ENCODE measurements at places on chromosomes 3 and 15.

DNA sequence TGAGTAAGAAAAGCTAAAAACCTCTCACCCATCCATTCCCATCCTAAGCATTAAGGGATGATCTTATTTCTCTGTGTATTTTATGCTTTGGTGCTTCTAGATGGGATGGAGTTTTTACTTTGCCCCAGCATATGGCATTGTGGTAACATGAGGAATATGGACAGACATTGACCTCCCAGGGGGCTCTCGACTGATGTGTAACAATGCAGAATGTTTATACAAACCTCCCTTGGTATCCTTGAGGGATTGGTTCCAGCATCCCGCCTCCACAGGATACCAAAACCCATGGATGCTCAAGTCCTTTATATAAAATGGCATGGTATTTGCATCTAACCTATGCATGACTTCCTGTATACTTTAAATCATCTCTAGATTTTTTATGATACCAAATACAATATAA lies 21.6 kb downstream of the PDIA5 start:
- DNase-seq = no peak

DNA sequence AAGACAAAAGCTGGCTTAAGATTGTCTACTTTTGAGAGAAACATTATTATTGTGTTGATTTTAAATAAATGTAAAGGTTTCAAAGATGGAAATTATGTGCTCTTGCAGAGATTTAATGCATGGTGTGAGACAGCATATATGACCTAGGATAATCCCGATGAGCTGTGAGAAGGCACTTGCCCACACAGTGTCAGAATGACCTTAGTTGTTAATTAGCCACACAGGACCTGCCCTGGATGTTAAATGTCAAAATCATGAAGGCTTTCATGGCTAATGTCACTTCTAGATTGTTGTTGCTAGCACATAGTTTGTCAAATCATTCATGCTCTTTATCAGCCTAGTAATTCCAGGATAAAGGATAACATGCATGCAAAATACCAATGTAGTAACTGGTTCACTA lies 135.3 kb upstream of the GAP43 start:
- DNase-seq = no peak

DNA sequence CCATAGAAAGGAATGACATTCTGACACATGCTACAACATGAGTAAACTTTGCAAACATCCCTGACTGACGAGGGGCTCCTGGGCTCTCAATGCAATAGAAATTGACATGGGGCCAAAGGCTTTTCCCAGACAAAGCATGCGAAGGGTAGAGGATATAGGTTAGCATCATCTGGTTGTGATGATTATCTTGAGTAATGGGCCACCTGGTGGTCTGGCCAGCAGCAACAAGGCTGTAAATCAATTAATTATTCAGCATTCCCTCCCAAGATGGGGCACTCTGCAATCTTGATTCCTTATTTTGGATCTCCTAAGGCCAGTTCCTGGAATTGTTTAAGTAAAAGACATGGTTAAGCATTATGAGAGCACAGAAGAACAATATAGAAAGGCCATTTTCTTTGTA lies 99.2 kb downstream of the AGBL1 start:
- no peak for DNase-seq

GRCh38 chr15:101087172-101087769 lies 164.6 kb downstream of the CHSY1 start:
- no peak for DNase-seq

- no peak for DNase-seq
Observed at GRCh38 chr3:20108869-20109268, 68.6 kb downstream of the KAT2B start.

- DNase-seq = no peak
Observed at GRCh38 chr3:32883817-32884216, 66.0 kb downstream of the TRIM71 start.

- DNase-seq = peak; percentile 81
Observed at GRCh38 chr3:106457281-106458180, 588.7 kb upstream of the CBLB start.

GRCh38 chr3:45657853-45658252 lies 31.3 kb upstream of the SACM1L start:
- no peak for DNase-seq

DNA sequence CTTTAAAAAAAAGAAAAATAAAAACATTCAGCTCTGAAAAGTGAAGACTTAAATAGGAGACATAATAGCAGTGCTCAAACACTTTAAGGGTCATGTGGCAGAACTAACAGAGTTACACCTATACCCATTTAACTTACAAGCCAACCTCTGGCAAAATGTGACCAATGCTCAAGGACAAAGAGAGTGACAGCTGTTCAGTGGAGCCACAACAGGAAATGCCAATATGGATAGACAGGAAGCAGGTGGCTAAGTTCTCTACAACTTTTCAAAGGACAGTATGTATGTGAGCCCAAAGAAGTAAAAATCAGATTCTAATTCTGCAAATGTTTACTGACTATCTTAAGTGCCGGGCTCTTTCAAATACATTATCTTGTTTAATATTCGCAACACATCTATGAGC lies 3.4 kb downstream of the TMCC1 start:
- no peak for DNase-seq

DNA sequence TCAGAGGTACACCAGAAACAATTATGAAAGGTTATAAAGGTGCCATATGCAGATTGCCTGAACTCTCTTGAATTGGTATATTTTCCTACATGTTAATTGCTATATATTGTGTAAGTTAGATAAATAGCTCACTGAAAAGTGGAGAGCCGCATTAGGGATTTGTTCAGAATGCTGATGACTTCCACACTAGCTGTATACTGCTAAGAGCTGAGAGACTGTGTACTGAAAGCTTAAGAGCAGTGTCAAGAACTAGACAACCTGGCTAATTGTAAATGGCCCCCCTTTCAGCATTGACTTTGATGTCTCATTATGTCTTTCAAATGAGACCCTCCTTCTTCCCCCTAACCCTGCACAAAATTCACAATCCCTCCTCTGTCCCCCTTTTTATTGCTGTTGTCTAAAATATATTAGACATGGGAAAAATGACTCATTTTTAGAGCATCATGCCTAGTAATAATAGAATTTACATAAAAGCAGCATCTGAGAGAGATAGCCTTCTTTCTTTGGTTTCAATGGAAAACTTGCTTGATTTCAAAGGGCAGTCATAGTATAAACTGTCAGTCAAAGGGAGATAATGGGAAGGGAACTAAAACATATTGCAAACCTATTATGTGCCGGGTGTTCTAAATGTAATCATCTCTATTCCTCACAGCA lies 34.7 kb upstream of the GREM1 start:
- DNase-seq = no peak

- no peak for DNase-seq
Observed at GRCh38 chr3:162175878-162176277, 679.3 kb downstream of the OTOL1 start.

GRCh38 chr3:189773056-189773455 lies 141.9 kb downstream of the TP63 start:
- peak; percentile 74 for DNase-seq

DNA sequence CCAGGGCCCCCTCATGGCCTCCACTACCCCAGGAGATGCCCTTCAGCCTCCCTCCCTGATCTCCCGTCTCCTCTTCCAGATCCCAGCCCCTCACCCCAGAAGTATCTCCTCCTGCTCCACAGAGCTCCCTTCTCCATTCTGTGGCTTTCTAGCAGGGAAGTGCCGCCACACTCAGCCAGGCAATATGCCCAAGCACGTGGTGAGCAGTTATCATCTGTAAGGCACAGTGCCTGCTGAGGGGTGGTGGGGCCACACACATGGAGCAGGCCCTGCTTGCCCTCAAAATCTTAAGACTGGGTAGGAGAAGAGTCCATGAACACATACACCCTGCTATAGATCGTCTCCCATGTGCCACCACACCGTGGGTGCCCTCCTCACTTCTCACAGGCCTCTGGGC lies 2.4 kb upstream of the PHGR1 start:
- DNase-seq = no peak

GRCh38 chr15:22845289-22845900 lies 6.9 kb downstream of the NIPA2 start:
- peak; percentile 4 for DNase-seq

- DNase-seq = no peak
Observed at GRCh38 chr15:40108061-40108854, 421 bp downstream of the BMF start.

DNA sequence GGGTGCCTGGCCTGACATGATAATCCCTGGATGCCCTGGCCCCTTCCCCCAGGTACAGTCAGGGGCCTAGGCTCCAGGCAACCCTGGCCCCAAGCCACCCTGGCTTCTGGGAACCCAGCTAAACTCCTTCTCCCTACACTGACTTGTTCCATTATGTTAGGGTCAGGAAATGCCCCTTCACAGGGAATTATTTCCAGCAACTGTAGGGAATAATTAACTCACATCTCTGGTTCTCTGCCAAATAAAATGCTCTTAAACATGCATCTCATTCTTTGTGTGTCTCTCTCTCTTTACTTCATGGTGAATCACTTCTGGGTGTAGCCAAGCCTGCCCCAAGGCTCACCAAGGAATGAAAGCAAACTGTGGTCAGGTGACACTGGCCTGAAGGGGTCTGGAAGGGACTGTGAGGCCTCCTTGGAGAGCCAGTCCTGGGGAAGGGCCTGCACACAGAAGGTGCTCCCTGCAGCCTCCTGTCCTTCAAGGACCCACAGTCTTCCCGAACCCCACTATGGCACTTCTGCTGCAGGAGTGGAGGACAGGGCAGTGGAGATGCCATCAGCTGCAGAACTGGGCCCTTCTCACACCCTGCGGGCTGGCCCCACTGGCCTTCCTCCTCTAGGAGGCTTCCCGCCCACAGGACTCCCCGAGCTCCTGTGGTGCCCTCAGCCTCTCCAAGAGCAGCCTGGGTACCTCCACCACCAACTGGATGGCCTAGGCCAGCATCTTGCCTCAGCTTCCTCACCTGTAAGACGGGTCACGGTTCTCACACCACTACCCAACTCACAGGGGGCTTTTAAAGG lies 17.6 kb downstream of the TKT start:
- DNase-seq = peak; percentile 86

DNA sequence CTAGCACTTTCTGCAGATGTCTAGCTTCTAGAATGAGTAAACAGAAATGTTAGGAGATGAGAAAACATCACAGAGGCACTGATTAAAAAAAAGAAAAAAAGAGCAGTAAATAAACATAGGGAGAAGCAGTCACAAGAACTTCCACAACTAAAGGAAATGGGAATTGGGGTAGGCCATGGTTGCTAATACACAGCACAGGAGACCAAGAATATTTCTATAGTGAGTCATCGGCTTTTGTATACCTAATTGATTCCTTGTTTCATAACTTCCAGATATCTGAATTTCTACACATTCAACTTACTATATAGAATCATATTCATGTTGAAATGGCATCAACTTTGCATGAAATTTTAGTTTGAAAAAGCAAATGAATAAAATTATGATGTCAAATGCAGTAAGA lies 47.3 kb upstream of the TCF12 start:
- DNase-seq = peak; percentile 78

GRCh38 chr3:183824761-183825455 lies 469 bp downstream of the MAP6D1 start:
- no peak for DNase-seq
